ENCODE measurements at places on chromosomes 11 and 22. TPM values are rescaled to one million over a fixed set of nuclear protein-coding genes. Genes with fewer than 3 reads are reported as not detected.

Gene DGCR2
- 27.0 TPM for total RNA-seq

Gene C11orf86
- total RNA-seq: not detected

- no peak for DNase-seq
These were observed 7.6 kb downstream of the XBP1 start for GRCh38 chr22:28792491-28793383.

DNA sequence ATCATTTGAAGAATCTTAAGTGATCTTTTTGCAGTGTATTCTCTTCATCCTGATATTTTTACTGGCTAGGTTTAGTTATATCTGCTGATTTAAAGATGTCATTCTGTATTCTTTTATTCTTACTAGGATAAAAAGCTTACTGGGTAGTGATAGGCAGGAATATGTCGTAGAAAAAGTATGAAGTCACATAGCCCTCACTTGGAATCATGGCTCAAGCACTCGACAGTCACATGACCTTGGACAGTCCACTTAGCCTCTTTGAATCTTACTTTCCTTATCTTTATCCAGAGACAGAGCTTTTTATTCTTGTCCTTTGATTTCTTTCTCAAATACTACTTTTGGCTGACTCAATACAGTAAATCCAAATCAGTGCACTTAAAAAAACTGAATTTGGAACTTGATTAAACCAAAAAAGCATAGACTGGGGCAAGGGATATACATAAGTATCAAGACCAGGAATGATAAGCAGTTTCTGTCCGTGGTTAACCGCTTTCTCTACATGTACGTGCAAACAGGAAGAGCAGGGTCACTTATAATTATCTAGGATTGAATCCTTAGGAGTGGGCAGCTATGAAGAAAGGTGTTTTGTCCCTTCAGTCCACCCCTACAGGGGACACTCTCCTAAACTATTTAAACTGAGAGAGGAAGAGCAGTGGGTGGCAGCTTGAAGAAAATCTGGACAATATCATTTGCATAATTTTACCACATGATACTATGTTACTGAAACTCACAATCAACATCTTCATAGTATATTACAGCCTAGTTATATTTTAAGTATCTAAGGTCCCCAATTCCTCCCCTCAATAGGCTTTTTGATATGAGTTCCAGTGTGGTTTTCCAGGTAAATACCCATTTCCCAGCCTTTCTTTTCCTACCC, 8.0 kb downstream of the MMP7 start:
- DNase-seq: no peak

DNA sequence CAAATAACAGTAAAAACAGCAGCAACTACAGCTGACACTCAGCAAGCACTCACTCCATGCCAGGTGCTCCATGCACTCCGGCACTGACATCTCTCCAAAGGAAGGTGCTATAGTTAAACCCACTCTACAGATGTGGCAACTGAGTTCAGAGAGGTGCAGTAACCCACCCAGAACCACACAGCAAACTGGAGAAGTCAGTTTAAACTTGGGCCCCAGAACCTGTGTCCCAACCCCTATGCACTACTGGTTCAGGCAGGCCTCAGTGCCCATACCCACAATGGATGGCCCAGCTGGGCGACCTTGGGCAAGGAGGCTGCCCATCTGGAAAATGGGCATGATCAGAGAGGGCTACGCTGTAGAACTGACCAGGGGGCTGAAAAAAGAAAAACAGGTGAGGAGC, 26.4 kb upstream of the TCF20 start:
- DNase-seq: no peak

All from activated T-cell treated with anti-CD3 and anti-CD28 coated beads, Interleukin-2, amount 50 U/mL, for 4 hours (primary cell).